ENCODE measurements at places on chromosomes 5 and 9. TPM values are rescaled to one million over a fixed set of nuclear protein-coding genes. Genes with fewer than 3 reads are reported as not detected.

GRCh38 chr5:176538230-176538988 lies 1.2 kb upstream of the RNF44 start:
- H3K27me3 ChIP-seq = no peaks in the 10 kb centered on the region
- peaks cover 63% of the 10 kb centered on the region for H3K4me1 ChIP-seq

- DNase-seq = no peak
- H3K4me3 ChIP-seq = peak overlapping the region; percentile 59
- peaks cover 15% of the 10 kb centered on the region for H3K27me3 ChIP-seq
- peaks cover 28% of the 10 kb centered on the region for H3K4me1 ChIP-seq
- H3K36me3 ChIP-seq = no peaks in the 10 kb centered on the region
These were observed 24.2 kb downstream of the C9orf50 start for GRCh38 chr9:129596541-129597331.

GRCh38 chr5:31825518-31826068 lies 186.7 kb downstream of the PDZD2 start:
- no peaks in the 10 kb centered on the region for H3K4me1 ChIP-seq
- no peaks in the 10 kb centered on the region for H3K36me3 ChIP-seq
- H3K4me3 ChIP-seq = no peak overlapping the region
- no peak overlapping the region for H3K27ac ChIP-seq
- DNase-seq = peak; percentile 51

GRCh38 chr9:94656200-94656599 lies 16.9 kb upstream of the FBP1 start:
- peaks cover 17% of the 10 kb centered on the region for H3K4me1 ChIP-seq
- DNase-seq = peak; percentile 66
- peaks cover 15% of the 10 kb centered on the region for H3K27me3 ChIP-seq
- H3K36me3 ChIP-seq = no peaks in the 10 kb centered on the region
- H3K4me3 ChIP-seq = peak overlapping the region; percentile 69

Gene LCN2
- not detected for total RNA-seq

DNA sequence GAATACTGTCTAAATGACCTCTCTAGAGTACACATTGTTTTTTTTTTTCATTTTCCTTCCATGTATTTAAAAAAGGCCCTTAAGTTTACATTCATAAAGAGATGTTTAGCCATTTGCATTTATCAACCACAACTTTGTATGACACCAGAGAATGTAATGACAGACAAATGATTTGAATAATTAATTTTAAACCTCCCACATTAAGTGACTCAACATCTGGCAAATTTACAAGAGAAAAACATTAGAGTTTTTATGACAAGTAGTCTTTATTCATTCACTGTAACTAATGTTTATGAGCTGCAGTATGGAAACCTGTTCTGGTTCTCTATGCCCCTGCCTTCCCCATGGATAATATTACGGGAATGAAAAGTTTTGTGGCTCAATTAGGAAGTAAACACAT lies 1093.8 kb upstream of the CDH9 start:
- H3K36me3 ChIP-seq = no peaks in the 10 kb centered on the region
- H3K27me3 ChIP-seq = no peaks in the 10 kb centered on the region
- H3K4me1 ChIP-seq = no peaks in the 10 kb centered on the region
- no peak for DNase-seq
- no peak overlapping the region for H3K27ac ChIP-seq

- H3K27ac ChIP-seq = no peak overlapping the region
- H3K27me3 ChIP-seq = no peaks in the 10 kb centered on the region
- peaks cover 9% of the 10 kb centered on the region for H3K36me3 ChIP-seq
- H3K4me3 ChIP-seq = no peak overlapping the region
These were observed 353.7 kb downstream of the ARL15 start for GRCh38 chr5:53956632-53957031.

Gene DOK3
- 3.3 TPM for total RNA-seq

- H3K36me3 ChIP-seq = no peaks in the 10 kb centered on the region
- H3K4me3 ChIP-seq = no peak overlapping the region
- no peaks in the 10 kb centered on the region for H3K4me1 ChIP-seq
- DNase-seq = no peak
- no peak overlapping the region for H3K27ac ChIP-seq
These were observed 98.9 kb downstream of the CFAP95 start for GRCh38 chr9:69919461-69920061.

Gene CARTPT
- not detected for total RNA-seq

Gene PCDHB14
- not detected for total RNA-seq

DNA sequence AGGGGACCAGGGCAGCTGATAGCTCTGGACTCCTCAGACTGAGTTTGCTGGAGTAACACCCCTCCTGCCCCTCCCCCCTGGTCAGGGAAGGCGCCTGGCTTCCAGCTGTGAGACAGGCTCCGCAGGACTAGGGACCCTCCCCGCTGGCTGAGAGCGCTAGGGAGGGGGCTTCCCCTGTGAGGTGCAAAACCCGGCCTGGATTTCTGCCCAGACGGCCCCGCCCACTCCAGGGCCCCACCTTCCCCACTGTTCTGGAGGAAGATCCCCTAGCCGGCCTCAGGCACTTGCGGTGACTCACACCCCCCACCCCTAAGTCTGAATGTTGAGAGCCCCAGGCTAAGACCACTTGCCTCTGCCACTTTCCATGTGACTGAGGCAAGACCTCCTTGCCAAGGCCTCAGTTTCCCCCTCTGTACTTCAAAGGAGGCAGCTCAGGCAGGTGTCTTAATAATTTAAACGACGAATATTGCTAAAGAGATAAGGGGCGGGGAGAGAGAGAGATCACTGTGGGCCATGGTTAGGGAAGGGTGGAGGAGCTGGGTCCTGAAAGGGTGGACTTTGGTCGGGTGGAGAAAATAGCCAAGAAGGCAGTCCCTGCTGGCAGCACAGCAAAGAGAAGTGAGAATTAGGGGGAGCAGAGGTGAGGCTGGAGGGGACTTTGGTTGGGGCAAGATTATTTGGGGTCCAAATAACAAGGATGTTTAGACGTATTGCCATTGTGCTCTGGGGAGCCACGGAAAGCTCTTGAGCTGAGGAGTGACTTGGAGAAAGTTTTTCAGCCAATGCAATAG lies 1.0 kb upstream of the DAB2IP start:
- no peaks in the 10 kb centered on the region for H3K36me3 ChIP-seq
- no peak overlapping the region for H3K27ac ChIP-seq
- no peak overlapping the region for H3K4me3 ChIP-seq
- peaks cover 5% of the 10 kb centered on the region for H3K4me1 ChIP-seq

All from activated CD8-positive, alpha-beta memory T cell treated with anti-CD3 and anti-CD28 coated beads, Interleukin-2, amount 10 ng/mL, durations not matched to agents 7 days and 5 days (primary cell).